RCC 7860 (cell line): ENCODE measurements at places on chromosomes 12 and 14.

- DNase-seq: no peak
Observed at GRCh38 chr14:102665621-102666020, 73.2 kb downstream of the RCOR1 start.

GRCh38 chr12:76084863-76085519, 506 bp upstream of the NAP1L1 start:
- DNase-seq: no peak

DNA sequence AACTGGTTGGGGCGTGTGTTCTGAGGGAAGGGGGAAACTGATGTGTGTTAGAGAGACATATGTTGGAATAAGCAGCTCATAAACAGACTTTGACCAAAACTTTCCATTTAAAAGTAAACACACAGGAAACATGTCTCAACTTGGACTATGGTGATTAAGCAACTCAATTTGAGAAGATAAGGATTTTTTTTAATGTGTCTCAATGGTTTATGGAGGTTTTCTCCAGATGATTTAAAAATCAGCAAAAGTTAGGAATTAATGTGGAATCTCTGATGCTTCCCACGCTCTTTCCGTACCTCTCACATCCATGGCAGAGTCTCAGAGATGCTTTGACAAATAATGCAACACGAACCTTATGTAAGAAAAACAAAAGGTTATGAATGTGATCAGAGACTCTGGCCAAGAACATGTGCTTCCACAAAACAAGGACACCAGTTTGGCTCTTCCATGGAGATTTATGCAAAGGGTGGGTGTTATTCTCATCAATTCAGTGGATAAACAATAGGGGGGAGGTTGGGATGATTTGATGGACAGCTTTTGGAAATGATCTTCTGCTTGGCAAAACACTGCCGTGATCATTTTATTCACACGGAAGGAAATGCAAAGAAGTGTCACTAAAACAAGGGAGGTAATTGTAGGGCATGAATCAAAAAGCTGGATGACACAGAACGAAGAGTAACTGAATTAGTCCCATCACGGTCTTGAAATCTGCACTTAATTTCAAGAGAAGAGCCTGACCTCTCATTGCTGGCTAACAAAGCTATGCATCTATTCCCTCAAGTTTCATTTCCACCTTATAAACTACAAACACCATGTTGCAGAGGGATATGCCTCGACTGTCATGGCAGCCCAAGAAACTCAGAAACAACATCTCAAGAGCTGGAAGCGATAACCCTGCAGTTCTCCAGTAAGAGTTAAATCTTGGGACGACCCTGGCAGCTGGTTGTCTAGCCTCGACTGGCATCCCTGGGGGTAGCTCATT, 76.5 kb downstream of the FOXN3 start:
- no peak for DNase-seq

GRCh38 chr14:31263485-31264133, 56.0 kb upstream of the HECTD1 start:
- peak; percentile 78 for DNase-seq

GRCh38 chr12:113831016-113831415, 135.1 kb downstream of the RBM19 start:
- no peak for DNase-seq
